Bronchial epithelial cell (primary cell): ENCODE measurements at places on chromosomes 5 and 9. TPM values are rescaled to one million over a fixed set of nuclear protein-coding genes. Genes with fewer than 3 reads are reported as not detected.

The ARHGEF28 gene
- total RNA-seq = 37.4 and 44.7 TPM in 2 replicates

The SLC45A2 gene
- not detected in 2 replicates for total RNA-seq

The PCDHA1 gene
- under 0.01 TPM in 1 of 2 replicates, not detected in the other for total RNA-seq

The ZNG1F gene
- 9.0 and 11.0 TPM in 2 replicates for total RNA-seq

The OR13C8 gene
- not detected in 2 replicates for total RNA-seq

The AIF1L gene
- total RNA-seq = 2.6 and 7.7 TPM in 2 replicates

The CDC25C gene
- 0.26 TPM in 2 replicates for total RNA-seq

The FBN2 gene
- total RNA-seq = 26.1 and 49.0 TPM in 2 replicates

The TEX48 gene
- not detected in 2 replicates for total RNA-seq

The MGAT1 gene
- total RNA-seq = 62.1 and 78.2 TPM in 2 replicates
